Activated T-cell treated with anti-CD3 and anti-CD28 coated beads for 4 hours (primary cell): ENCODE measurements at places on chromosomes 16 and 17.

DNA sequence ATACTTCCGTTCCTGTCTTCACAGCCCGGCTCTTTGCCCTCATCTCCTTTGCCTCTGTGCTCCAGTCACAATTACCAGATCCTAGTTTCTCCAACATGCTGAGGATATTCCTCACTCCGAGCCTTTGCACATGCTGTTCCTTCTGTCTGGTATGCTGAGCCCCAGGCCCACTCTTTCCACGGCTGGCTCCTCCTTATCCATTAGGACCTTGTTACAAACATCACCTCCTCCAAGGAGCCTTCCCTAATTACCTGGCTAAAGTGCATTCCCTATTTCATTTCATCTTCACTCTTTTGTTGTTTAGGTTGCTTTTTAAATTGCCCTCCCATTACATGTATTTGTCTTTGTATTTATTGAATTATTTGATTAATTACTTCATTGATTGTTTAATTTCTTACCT lies 14.9 kb upstream of the ADGRG1 start:
- no peak for DNase-seq

DNA sequence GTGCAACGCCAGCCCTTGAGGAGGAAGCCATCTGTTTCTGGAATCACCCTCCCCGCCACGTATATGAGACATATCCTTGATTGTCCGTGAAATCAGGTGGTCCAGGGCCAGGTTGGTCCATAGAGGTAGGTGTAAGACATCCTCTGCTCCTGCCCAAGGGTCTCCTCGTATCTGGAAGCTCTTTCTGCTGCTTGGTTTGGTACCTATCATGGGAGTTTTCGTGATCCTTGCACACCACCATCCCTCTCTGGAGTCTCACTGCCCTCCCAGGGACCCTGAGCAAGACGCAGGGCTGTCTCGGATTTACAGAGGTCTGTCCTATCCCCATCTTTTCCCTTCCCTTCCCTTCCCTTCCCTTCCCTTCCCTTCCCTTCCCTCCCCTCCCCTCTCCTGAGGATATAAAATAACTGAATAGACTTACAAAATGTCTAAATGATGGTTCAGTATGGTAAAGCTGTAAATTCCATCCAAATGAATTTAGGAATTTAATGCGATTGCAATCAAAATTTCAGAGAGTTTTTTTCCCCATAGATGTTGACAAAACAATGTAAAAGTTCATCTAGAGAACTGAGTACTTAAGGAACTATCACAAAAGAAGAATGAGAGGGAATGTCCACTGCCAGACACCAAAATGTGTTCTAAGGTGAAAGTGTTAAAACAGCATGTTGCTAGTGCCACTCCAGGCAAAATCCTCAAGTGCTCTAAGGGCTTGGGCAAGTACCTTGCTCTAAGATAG lies 2.0 kb upstream of the CCDC42 start:
- no peak for DNase-seq

DNA sequence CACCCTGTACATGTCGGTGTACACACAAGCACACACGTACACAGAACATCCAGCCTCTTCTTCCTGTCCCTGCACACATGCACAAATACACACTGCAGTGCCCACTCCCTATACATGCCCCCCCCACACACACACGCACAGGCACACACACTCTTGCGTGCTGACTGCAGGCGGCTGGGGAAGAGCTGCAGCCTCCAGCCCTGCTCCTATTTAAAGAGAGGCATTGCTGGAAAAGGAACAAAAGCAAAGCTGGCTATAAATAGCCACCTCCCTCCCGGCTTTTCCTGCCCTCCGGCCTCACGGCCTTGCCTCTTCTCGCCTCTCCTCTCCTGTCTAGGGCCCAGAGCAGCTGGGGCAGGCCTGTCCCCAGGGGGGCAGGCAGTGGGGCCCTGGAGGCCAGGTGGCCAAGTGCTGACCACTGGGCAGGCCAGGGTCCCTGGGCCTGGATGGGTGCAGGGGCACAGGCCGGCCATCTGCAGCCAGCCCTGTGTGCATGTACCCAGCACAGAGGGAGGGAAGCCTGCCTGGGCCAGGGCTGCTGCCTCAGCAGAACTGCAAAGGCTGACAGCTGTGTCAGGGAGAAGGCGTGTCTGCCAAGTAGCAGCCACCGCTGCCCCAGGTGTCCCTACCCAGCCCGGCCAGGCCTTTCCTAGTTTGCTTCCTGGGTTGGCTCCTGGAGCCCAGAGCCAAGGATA lies 25.4 kb downstream of the RTN4RL1 start:
- DNase-seq: no peak

GRCh38 chr16:48912360-48912759 lies 302.4 kb upstream of the N4BP1 start:
- no peak for DNase-seq

DNA sequence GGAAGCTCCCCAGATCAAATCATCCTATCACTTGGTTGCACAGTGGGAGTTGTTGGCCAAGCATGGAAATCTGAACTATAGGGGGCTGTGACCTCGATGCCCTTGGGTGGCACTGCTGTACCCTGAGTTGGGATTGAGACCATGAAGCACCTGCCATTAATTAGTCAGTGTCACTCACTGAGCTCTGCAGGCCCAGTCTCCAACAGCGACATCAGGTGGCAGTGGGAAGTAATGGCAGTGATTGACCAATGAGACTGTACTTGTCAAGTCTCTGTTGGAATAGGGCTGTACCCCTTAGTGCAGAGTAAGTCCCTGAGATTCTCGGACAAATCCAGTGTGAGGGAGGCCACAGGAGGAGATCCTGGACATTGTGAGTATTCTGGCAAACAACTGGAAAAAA lies 118.0 kb upstream of the RPL38 start:
- no peak for DNase-seq

DNA sequence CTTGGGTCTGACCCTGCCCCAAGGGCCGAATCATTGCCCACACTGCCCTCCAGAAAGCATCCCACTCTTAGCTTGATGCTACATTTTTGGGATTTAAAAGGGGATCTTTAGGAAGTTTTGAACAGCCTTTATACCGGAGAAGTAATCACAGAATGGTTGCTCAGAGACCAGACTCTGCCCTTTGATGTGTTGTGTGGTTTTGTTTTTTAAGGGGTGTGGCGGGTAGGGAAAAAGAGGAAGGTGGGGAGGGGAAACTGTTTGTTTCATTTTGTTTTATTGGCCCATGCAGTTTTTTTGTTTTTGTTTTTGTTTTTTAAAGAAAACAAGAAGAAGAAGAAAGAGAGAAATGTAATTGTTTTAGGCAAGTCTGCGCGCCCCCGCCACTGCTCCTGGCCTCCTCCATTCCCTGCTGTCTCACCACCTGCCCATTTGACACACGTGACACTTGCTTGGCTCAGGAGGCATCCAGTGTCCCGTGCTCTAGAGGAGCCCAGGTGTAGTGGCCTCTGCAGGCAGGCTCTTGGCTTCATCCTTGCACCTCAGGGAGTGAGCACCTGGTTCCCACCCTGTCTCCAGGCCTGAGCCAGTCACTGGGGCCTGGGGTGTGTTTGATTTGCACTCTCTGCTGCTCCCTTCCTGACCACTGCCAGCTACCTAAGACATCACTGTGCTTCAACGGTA lies 35.7 kb downstream of the GNAO1 start:
- DNase-seq: no peak

DNA sequence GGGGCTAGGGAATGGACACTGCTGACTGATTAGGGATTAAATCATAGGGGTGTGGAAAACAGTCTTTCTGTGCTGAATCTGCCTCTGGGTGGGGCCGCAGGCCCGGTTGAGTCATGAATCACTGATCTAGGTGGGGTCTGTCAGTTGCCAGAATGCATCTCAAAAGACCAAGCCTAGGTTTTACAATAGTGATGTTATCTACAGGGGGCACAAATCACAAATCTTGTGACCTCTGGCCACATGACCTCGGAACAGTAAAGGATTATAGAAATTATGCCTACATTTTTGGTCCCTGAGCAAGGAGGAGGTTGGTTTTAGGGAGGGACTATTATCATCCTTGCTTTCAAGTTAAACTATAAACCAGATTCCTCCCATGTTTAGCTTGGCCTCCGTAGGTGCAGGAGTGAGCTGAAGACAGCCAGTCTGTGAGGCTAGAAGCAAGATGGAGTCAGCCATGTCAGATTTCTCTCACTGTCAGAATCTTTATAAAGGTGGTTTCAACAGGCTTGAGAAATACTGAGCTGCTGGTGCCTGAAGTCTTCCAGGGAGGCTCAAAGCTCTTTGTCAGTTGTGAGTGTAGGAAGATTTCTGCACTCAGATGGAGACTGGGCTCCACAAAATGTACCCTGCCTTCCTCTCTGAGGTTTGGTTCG lies 12.9 kb downstream of the GNGT2 start:
- DNase-seq: no peak

GRCh38 chr17:17433000-17433703 lies 43.6 kb upstream of the MED9 start:
- no peak for DNase-seq

GRCh38 chr17:41678411-41678906 lies 10.2 kb upstream of the EIF1 start:
- DNase-seq: no peak

DNA sequence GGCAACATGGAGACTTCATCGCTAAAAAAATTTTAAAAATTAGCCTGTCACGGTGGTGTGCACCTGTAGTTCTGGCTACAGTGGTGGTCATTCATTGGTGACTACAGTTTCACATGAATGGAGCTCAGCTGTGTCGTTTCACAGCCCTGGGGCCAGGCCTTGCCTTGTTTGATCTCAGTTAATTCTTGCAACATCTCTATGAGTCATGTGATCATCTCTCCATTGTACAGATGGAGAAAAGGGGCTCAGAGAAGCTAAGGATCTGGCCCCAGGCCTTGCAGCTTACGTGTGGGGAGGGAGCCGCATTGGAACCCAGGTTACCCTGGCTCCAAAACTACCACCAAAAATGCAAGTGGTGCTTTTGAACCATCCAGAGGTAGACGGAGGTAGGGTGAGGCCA lies 49.4 kb downstream of the GDE1 start:
- DNase-seq: no peak

- no peak for DNase-seq
These were observed 226.8 kb downstream of the CPPED1 start for GRCh38 chr16:12576878-12577277.

GRCh38 chr17:9211133-9211765 lies 189.9 kb downstream of the NTN1 start:
- no peak for DNase-seq

GRCh38 chr16:47905771-47906170 lies 250.0 kb downstream of the ABCC12 start:
- no peak for DNase-seq

- DNase-seq: no peak
These were observed 232.9 kb downstream of the UTP18 start for GRCh38 chr17:51493206-51493605.

DNA sequence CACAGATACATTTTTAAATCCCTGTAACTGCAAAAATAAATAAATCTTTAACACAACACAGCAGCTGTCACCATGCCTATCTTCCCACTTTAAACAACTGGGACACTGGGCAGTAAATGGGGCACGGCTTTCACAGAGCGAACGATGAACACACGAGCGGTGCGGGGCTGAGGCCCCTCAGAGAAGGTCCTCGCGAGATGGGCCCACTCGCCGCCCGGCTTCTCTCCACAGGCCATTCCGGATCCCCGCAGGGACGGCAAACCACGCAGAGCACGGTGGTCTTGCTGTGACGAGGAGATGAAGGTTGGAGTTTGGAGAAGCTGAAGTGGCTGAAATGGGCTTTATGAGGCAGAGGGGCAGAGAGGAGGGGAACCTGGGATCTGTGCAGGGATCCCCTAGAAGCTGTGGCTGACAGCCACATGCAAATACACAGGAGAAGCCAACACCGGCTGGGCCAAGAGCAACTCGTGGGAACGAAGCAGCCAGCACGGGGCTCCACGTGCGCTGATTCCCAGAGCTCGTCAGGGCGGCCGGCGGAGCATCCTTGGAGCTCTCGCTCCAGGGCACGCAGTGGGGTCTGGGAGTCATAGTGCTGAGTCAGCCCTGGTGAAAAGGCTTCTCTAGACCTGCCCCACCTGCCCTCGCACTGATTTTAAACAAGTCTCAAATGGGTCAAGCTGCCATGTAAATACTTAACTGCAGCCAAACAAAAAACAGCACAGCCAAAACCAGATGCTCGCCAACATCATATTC lies 31.7 kb downstream of the CCDC57 start:
- no peak for DNase-seq

- no peak for DNase-seq
These were observed 478.4 kb downstream of the TOX3 start for GRCh38 chr16:52068447-52069074.

- no peak for DNase-seq
These were observed 15.0 kb upstream of the SLC16A11 start for GRCh38 chr17:7058831-7059447.

- no peak for DNase-seq
These were observed 92.5 kb downstream of the SDK2 start for GRCh38 chr17:73551759-73552158.

- DNase-seq: no peak
These were observed 84.0 kb downstream of the ANKRD11 start for GRCh38 chr16:89406277-89406888.

DNA sequence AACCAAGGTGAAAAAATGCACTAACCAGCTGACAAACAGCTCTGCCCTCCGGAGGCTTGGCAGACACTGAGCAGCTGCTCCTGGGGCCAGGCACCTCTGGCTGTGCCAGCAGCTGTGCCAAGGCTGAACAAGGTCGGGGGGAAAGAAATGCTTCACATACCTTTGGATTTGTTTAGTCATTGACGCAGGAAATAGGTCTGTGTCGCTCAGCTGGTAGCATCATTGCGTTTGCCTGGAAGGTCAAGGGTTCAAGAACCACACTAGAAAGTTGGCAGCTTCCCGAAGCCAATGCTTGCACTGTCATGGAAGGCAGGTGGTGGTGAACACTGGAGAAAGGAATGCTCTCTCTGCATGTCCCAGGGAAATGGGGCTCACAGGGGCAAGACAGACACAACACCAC lies 63.5 kb downstream of the PCTP start:
- no peak for DNase-seq

DNA sequence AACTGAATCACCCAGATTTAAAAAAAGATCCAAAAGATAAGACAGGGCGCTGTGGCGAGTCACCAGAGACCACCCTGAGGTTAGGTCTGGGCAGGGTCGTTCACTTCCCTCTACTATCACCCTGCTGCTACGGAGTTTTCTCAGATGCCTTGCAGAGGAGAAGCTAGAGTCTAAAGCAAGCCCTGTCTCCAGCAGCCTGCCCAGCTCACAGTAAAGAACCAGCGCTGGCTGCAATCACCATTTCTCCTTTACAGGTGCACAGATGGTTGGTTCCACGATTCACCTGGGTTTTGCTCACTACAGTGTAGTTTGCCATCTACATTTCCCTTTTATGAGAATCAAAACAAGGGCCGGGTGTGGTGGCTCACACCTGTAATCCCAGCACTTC lies 71.3 kb downstream of the SRCIN1 start:
- DNase-seq: no peak

- DNase-seq: no peak
These were observed 28.0 kb upstream of the ZNF750 start for GRCh38 chr17:82867763-82868325.
